Ecto neural progenitor cell (in vitro differentiated cells): ENCODE measurements at places on chromosomes 2 and 18.

DNA sequence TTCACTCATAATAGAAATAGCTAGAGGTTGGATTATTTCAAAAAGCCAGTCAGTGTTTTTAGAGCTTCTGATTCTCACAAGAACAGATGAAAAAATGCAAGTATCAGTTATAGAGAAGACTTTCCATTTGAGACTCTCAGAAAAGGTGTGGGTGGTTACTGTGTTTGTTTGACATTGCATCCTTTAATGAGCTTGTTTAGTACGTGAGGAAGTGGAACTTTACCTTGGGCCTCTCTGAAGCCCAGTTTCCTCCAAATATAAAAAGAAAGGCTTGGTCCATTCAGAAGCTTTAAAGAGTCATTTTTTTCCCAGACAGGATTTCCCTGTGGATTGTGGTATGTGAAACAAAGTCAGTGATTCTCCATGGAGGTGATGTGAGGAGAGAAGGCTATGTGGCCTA, 89.9 kb upstream of the RANBP2 start:
- no peak for DNase-seq

DNA sequence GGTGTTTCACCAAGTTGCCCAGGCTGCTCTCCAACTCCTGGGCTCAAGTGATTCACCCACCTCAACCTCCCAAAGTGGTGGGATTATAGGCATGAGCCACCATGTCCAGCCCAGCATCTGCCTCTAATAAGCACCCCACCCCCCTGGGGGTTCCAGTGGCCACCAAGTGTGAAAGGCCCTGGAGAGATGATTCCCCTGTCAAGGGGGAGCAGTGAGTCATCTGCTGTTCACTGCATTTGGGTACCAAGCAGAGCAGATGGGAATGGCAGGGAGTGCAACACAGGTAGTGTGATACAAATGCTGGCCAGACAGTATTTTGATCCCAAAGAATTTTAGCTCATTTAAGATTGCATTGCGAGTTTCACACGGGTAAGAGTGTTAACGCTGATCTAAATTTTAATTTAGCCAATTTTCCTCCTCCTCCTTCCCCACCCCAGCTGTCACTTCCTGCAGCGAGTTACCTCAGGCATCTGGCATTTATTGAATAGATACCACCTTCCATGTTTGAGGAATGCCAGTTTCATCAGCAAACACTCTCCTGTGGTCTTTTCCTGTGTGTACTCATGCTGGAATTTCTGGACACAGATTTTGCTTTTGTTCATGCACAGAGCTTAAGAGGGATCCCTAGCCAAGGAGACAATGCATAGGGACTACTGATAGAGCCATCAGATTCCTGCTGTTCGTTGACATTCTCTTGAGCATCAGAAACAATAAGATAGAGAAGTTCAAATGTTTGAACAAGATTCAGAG, 32.4 kb upstream of the NCK2 start:
- DNase-seq = no peak

GRCh38 chr2:181948227-181948626, 37.4 kb upstream of the PPP1R1C start:
- no peak for DNase-seq

DNA sequence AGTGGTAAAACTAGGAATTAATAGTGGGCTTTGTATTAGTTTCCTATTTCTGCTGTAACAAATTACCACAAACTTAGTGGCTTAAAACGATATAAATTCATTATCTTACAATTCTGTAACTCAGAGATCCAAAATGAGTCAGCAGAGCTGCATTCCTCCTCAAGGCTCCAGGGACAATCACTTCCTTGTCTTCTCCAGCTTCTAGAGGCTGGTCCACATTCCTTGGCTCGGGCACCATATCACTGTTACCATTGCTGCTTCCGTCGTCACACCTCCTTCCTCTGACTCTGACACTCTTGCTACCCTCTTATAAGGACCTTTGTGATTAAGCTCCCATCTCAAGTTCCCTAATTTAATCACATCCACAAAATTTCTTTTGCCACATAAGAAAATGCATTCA, 567.8 kb upstream of the KLHL29 start:
- DNase-seq = no peak

DNA sequence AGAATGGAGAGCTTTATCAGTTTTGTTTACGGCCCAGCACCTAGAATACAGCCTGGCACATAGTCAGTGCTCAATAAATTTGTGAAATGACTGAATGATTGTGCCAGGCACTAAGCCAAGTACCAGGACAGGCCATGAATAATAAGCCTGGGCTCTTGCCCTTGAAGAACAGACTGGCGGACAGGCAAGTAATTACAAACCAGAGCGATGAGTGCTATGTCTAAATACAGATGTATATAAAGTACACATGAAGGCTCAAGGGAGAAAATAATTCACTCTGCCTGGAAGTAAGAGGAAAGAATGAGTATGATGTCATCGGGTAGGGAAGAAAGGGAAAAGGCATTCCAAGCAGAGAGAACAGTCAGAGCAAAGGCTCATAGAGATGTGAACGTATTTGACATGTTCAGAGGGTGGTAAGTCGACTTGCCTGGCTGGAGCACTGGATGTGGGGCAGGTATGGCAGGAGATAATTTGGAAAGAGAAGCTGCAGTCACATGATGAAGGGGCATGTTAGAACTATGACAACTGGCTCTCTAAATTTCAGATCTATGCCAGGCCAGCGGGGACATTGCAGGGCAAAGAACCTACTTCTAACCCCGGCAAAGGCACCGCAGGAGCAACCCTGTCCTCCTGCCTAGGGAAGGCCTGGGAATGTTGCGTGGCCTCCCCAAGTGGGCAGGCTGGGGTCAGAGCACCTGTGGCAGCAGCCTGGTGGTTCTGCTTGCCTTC, 119.1 kb upstream of the STPG4 start:
- DNase-seq = no peak

GRCh38 chr2:5942204-5942603, 250.0 kb downstream of the SOX11 start:
- no peak for DNase-seq

DNA sequence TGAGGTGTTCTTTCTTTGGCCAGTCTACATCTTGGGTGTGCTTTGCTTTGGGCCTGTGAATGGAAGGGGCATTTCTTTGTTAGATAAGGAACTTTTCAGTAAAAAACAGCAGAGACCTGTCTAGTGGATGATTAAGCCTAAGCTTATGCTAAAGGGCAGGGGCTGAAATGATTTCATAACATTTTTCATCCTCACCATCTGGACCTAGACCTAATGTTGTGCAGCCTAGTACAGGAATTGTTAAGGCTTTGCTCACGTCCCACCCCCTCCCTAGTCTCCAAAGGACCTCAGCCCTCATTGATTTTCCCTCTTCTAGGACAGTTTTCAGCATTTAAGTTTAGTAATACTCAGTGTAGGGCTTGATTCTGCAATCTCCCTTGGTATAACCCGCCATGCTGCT, 111.8 kb downstream of the PRKCE start:
- DNase-seq = no peak

DNA sequence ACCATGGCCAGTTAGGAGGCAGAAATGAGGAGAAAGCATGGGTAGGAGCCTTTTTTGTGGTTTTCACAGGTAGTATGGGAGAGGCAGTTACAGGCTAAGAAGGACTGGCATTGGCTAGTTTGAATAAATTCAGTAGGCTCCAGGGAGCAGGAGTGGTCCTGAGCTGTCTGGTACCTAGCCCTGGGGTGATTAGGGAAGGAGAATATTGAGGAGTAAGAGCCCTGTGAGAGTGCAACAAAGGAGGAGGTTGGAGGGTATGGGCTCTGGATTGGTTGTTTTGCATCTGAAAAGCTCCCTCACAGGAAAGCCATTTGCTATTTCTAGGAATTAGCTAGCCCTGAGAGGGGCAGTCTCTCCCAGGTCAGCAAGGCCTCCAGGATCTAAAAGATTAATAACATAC, 13.3 kb upstream of the TCF7L1 start:
- peak; percentile 50 for DNase-seq

- no peak for DNase-seq
Measured at GRCh38 chr18:35443434-35443833, 54.3 kb downstream of the INO80C start.

DNA sequence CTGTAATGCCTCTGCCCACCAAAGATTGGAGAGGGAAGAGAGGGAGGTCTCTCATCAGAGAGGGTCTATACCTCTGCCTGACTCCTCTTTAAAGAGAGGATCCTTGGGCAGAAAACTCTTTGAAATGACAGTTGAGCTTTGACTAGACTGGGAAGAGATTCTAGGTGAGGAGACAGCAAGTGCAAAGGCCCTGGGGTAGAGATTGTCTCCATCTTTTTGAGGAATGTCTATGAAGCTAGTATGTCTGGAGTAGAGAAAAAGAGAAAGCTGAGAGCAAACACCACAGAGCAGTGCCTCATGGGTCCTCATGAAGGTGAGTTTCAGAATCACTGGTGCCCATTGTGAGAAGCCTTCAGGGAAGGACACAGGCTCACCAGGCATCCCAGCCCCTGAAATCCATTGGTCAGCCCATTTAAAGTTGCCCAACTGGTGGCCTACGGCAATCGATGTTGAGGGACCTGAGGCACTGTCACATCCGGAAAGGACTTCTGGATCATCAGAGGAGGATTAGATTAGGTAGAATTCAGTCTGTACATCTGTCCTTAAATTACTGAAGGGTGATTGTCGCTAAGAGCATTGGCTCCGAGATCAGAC, 31.5 kb downstream of the LBH start:
- DNase-seq = no peak

DNA sequence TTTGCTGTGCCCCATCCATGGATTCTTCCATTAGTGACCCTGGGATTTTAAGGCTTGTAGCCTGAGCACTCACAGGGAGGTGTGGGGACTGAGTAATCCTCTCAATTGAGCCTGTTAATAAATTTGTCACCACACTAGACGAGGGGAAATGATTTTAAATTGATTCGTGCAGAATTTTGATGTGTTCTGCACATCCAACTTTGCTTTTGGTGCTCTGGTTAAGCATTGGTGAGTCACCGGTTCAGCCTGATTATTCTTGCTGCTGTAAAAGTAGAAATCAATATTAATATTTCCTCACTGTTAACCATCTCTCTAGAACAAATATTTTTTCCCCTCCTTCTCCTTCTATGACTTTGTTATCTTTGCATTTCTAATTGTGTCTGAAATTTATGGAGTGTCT, 482.0 kb downstream of the TSN start:
- no peak for DNase-seq

DNA sequence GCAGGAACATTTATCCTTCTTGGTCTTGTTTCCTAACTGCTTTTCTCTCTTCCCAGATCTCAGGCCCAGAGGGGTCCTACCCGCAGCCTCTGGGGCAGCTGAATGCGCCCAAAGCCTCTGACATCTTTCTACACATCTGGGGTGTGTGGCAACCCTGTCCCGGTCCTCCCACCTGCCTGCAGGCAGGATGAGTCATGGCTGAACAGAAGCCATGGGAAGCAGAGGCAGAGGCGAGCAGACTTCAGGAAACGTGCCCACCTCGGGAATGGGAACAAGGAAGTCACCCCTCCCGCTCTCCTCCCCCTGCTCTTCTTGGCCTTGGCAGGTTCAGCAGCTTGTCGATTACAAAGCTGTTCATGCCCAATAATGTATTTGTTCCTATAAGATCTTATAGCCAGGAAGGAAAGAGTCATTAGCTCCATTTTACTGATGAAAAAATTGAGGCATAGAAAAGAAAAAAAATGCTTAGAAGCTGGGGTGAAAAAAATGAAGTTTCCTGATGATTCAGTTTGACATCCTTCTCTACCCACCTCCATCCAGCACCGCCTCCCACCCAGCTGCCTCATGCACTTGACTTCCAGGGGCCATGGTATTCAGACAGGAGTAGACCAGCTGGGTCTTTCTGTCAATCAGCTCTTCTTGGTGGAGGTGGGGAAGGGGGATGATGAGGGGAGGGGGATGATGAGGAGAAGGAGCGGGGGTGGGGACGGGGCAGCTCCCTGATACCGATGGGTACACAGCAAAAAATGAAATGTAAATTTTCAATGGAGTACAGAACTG, 10.4 kb upstream of the KCNF1 start:
- no peak for DNase-seq

DNA sequence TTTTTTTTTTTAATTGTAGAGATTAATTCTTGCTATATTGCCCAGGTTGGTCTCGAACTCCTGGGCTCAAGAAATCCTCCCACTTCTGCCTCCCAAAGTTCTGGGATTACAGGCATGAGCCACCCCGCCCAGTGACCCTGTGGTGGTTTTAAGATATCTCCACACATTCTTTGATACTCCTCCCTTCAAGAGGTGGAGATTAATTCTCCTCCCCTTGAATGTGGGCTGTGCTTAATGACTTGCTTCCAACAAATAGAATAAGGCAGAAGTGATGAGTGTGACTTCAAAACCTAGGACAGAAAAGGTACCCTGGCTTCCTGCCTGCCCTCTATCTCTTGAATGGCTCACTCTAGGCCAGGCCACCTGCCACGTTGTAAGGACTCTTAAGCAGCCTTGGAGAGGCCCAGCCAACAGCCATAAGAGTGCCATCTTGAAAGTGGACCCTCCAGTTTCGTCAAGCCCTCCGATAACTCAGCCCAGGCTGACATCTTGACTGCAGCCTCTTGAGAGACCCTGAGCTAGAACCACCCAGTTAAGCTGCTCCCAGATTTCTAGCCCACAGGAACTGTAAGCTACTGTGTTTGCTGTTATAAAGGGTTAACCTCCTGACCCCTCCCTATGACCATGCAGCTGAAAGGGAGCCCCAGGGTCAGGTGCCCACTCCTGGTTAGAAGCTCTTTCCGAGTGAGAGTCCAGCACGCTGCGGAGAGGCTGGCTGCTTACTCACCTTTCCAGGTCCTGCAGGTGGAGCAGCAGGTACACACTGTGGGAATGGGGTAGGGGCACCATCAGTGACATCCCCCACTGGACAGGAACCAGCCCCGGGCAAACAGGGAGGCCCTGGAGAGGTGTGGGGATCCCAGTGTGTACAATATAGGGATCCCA, 27.6 kb downstream of the MRPL35 start:
- no peak for DNase-seq

DNA sequence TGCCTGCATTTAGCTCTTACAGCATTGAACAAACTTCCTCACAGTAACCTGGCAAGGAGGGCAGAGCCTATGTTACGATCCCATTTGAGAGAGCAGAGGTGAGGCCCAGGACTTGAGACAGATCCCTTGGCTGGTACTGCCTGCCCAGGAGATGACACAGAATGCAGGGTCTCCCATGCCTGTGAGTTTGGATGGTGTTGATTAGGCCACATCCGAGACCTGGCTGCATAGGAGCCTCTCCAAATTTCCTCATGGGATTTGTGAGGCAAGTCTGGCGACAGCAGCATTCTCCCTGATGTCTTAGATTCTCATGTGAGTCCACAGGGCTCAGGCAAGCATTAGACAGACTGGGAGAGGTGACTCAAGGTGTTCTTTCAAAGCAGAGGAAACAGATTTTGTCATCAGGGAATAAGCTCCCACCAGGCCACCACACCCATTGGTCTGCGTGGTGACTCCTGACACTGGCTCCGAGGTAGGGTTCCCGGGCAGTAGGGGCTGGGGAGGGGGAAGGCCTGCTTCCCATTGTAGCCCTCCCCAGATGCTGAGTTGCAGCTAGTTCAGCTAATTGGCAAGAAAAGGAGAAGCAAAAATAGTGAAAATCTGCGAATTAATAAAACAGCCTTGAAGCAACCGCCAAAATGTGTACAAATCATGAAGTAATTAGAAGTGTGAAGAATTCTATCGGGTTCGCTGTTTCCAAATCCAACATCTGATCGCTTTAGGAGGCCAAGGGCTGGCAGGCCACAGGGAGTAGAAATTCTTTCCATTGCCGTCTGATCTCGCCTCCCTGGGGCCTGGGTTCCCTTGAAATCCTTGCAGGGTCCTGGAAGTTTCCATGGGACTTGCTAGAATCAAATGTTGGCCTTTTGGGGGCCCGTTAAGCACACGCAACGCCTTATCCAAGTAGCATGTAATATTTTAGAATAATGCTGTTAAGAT, 68.0 kb downstream of the MAPK4 start:
- no peak for DNase-seq
